ENCODE measurements at places on chromosomes 5 and 9. TPM values are rescaled to one million over a fixed set of nuclear protein-coding genes. Genes with fewer than 3 reads are reported as not detected.

The SLC6A19 gene
- not detected for total RNA-seq

The HTR1A gene
- total RNA-seq: not detected

DNA sequence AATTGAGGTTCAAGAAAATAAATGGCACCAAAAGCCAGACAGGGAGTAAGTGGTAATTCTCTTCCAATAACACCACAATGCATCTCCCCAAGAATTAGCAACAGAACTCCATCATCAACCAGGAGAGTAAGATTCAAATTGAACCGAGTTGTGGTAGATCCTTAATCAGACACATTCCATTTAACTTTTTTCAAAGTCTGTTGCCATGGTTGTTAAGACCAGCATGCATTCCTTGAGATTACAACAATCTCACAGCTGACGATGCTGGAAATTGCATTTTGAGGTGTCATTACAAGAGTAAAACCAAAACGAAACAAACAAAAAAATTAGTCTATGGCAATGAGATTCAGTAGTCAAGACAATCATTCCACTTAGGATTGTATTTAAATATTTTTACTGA lies 78.9 kb upstream of the ZNF462 start:
- no peak overlapping the region for H3K27ac ChIP-seq
- no peak for DNase-seq
- no peaks in the 10 kb centered on the region for H3K36me3 ChIP-seq
- no peaks in the 10 kb centered on the region for H3K27me3 ChIP-seq
- no peak overlapping the region for H3K4me3 ChIP-seq
- H3K4me1 ChIP-seq: no peaks in the 10 kb centered on the region

The SLC34A1 gene
- not detected for total RNA-seq

GRCh38 chr5:5380298-5380697 lies 42.2 kb upstream of the ICE1 start:
- H3K4me1 ChIP-seq: no peaks in the 10 kb centered on the region
- H3K36me3 ChIP-seq: no peaks in the 10 kb centered on the region
- no peak overlapping the region for H3K4me3 ChIP-seq
- H3K27ac ChIP-seq: no peak overlapping the region
- H3K27me3 ChIP-seq: no peaks in the 10 kb centered on the region

DNA sequence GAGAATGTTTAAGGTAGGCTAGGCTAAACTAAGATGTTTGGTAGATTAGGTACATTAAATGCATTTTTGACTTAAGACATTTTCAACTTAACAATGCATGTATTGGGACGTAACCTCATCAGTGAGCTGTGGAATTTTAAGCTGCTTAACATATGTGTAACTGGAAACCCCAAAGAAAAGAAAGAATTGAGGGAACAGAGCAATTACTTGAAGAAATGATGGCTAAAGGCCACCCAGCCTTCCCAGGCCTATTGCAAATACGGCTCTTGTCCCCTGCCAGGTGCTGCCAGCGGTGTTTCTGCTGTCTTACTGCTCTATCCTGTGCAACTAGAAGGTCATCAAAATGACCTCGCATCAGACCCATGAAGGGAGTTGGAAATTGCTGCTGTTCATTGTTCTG lies 52.0 kb downstream of the RICTOR start:
- H3K4me3 ChIP-seq: no peak overlapping the region
- H3K36me3 ChIP-seq: peaks cover 10% of the 10 kb centered on the region
- peaks cover 5% of the 10 kb centered on the region for H3K4me1 ChIP-seq
- H3K27ac ChIP-seq: no peak overlapping the region

- no peak overlapping the region for H3K4me3 ChIP-seq
- DNase-seq: no peak
- peaks cover 9% of the 10 kb centered on the region for H3K36me3 ChIP-seq
- H3K27ac ChIP-seq: no peak overlapping the region
Observed at GRCh38 chr5:131460867-131461572, 174.0 kb downstream of the RAPGEF6 start.

DNA sequence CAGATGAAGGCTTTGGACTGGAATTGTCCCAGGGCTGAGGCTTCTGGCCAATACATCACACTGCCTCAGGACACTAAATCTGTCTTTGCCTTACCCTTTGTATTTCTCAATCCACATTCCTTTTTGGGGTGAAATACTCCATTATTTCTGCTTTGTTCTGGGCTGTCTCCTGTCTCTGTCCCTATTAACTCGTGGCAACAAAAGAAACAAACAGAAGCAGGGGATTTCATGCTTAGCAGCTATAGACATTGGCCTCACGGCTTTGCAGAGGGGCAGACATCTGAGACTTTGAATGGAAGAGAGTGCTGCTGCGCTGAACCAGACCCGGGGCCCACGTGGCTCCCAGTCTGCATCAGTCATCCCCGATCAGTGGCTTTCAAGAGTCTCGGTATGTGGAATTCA lies 129.7 kb downstream of the ARL15 start:
- no peaks in the 10 kb centered on the region for H3K36me3 ChIP-seq
- no peaks in the 10 kb centered on the region for H3K27me3 ChIP-seq
- no peak for DNase-seq

DNA sequence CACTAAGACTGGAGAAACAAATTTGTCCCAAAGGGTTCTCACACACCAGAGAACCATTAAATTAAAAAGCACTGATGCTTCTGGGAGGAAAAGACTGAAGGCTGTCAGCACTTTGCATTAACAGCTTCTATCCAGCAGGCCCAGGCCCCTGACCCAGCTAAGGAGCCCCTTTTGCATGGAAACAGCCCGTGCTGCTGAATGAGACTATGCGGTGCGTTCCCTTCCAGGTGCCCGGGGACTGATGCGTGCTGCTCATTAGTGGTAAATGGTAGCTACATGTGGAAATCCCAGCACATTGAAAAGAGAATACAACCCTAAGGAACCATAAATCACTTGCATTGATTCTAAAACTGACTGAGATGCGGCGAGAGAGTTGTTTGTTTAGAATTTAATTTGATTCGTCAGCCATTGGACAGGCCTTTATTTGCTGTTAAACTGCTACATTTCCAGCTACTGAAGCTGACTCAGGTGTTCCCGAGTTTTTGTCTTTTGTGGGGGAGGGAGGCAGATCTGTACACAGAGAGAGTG lies 351.0 kb upstream of the SLC24A2 start:
- no peaks in the 10 kb centered on the region for H3K4me1 ChIP-seq
- H3K4me3 ChIP-seq: no peak overlapping the region
- H3K27me3 ChIP-seq: no peaks in the 10 kb centered on the region
- H3K27ac ChIP-seq: no peak overlapping the region

GRCh38 chr5:142758062-142758795 lies 11.9 kb upstream of the ARHGAP26 start:
- no peak overlapping the region for H3K27ac ChIP-seq
- DNase-seq: no peak
- H3K36me3 ChIP-seq: no peaks in the 10 kb centered on the region
- H3K4me1 ChIP-seq: peaks cover 14% of the 10 kb centered on the region
- H3K4me3 ChIP-seq: no peak overlapping the region
- H3K27me3 ChIP-seq: no peaks in the 10 kb centered on the region

The NPDC1 gene
- total RNA-seq: not detected

The SPATA31C1 gene
- total RNA-seq: not detected

GRCh38 chr9:92666236-92666635 lies 3.7 kb downstream of the IPPK start:
- DNase-seq: no peak
- H3K27me3 ChIP-seq: no peaks in the 10 kb centered on the region
- peaks cover 8% of the 10 kb centered on the region for H3K4me1 ChIP-seq
- peaks cover 34% of the 10 kb centered on the region for H3K36me3 ChIP-seq

All from SJSA1 (cell line).